ENCODE measurements at places on chromosomes 5 and 9.

GRCh38 chr9:115649991-115650472 lies 503.6 kb upstream of the PAPPA start:
- DNase-seq = peak; percentile 98

- DNase-seq = no peak
These were observed 99.3 kb upstream of the HCN1 start for GRCh38 chr5:45795458-45795857.

DNA sequence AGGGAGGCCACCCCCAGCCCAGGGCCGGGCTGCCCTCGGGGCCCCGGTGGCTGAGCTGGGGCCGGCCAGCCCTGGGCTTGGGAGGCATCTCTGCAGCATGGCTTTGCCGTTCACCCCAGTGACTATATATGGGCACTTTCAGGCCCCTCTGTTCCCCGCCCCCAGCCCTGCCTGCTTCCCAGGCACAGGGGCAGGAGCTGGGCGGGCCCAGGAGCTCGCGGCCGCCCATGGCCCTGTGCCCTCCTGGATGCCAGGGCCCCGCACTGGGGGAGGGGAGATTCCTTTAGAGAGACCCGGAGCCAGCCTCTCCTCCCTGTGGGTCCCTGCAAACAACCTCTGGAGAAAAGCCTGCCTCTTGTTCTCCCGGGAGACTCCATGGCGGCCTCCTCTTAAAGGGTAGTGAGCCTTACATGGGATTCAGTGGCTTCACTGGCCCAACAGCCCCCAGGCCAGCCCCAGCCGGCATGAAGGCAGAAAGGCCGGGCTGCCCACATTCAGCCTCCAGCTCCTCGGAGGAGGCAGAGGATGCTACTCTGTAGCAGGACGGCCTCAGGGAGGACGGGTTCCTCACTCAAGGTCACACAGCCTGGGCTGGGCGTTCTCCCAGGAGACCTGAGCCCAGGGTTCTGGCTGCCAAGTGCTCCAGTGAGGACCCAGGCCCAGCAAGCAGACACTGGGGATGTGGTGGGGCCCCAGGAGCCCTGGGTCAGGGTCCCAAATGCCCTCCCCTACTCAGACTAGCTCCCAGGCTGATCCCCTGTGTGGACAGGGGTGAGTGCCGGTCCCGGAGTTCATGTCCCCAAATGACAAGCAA lies 4.1 kb downstream of the NACC2 start:
- no peak for DNase-seq

GRCh38 chr5:17727098-17727497 lies 92.8 kb downstream of the TAF11L14 start:
- DNase-seq = no peak

DNA sequence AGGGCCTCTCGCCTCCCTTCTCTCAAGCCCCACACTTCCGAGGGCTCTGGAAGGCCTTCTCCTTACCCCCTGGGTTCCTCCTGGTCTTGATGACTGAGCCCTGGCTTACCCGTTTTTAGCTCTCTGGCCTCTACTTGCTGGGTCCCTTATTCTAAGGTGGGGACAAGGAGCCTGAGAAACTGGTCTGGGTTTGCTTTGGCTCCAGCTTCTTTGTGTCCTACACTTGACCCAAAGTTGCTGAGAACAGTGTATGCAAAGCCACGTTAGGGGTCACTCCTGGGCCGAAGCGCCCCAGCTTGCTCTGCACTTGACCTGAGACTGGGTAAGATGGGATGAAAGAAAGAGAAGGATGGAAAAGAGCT lies 788 bp downstream of the ZNF346 start:
- DNase-seq = no peak

GRCh38 chr5:113344973-113345940 lies 89.5 kb downstream of the TSSK1B start:
- DNase-seq = no peak

DNA sequence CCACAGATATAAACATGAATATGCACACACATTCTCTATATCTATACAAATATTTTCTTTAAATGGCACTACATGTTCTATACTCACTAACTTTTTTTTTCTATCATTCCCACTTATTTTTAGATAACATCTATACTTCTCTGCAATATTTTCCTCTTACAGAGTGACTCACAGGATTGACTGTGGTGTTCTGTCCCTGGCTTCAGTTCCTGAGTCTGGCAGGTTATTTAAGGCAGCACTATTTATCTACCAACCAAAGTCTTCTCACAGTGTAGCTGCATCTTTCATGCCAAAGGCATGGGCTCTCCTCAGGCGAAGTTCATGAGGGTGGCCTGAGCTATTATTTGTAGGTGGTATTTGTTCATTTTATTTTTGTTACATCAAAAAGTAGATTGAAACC lies 409.0 kb downstream of the PRR16 start:
- DNase-seq = peak; percentile 10

DNA sequence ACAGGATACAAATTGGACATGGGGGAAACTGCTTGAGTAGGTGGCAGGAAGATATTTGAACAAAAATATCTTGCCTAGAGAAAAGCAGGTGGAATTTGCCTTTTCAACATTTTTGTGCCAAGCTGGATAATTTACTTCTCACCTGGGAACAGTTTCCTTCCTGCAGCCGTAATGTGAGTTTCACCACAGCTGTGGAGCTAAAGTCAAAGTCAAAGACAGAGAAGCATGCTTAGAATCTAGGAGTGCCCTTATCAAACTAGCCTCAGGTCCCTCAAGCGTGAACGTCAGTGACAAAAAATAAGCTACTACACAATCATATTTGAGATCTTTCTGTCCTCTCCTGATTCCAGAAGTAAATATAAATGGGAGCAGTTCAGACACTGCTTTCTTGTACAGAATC lies 588.9 kb downstream of the MAT2B start:
- DNase-seq = no peak

DNA sequence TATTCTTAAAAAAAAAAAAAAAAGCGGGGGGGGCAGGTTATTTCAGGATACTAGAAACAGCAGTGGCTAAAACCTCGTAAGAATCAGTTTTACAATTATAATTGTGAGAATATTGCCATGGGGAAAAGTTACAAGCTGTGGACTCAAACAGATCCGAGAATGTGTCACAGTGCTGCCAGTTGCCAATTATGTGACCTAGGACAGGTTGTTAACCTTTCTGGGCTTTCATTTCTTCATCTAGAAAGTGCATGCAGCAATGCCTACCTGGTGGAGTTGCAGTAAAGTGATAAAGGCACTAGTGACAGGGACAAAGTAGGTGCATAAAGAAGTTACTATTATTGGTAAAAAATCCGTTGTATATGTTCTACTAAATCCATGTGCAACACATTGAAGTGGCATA lies 75.8 kb downstream of the CDH6 start:
- DNase-seq = no peak

DNA sequence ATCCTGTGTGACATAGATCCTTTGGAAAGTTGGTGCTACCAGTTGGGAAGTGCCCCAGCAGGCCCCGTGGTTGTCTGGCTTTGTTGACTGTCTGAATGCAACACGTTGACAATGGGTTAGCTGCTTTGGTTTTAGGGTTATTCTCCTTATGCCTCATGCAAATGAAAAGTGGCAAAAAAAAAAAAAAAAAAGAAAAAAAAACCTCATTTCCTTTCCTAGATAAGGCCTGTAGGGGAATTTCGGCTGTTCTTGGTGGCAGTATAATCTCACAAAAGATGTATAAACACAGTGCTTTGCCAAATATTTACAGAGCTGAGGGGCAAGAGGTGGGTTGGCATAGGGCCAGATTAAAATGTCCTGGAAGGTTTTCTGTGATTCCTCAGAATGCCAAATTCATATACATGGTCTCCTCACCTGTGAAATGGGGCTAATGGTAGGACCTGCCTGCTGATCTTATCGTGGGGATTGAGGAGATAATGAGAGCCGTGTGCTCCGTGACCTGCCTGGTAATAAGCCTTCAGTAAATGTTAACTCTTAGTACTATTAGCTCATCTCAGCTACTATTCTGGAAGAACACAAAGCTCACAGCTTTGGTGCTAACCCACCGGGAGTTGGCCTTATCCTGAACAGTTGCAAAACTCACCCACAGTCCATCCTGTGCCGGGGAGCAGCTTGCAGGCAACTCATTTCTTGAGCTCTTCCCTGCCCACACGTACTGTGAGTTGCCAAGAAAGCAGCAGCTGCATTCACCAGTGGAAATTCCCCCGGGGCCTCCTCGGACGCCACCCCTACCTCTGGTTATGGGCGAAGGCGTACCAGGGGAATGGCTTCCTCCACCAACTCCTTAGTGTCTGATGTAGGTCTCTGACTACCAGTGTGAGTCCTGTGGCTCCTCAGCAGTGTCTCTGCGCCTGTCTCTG lies 220.3 kb downstream of the NR3C1 start:
- DNase-seq = peak; percentile 17

DNA sequence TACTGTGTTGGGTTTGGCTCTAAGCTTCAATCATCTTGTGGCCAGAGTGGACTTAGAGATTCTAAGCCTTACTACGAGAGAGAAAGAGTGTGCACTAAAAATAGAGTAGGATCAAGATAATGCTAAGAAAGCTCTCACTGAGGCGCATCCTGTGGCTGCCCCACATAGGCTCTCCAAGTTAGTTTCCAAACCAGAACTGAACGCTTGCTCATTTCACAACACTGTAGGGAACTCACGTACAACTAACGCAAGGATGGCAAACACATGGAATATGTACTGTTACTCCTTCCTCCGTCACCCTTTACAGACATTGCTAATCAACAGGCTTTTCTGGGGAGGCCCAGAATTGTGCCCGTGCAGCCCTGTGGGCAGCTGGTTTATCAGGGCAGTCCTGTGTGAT lies 90.9 kb downstream of the EQTN start:
- DNase-seq = no peak

DNA sequence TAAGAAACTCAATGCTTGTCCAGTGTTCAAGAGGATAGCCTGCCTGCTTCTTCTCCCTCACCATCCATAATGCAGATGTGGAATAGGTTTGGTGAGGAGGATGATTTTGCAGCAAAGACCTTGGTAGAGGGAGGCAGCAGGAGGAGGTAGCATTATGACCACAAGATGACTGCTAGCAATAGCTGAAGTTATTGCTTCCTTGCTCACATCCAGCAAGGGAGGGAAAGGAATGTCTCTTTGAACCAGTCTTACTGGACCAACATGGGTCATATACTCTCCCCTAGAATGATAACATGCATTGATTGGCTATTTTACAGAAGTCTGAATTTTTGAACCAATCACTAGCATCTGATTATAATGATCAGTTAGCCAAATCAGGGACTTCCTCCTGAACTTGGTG lies 607.6 kb downstream of the EBF1 start:
- no peak for DNase-seq

GRCh38 chr5:152309926-152310450 lies 95.1 kb downstream of the NMUR2 start:
- DNase-seq = no peak

- no peak for DNase-seq
These were observed 49.2 kb downstream of the NACC2 start for GRCh38 chr9:136045595-136046553.

GRCh38 chr5:5650242-5650641 lies 227.8 kb downstream of the ICE1 start:
- no peak for DNase-seq

- DNase-seq = peak; percentile 11
These were observed 32.0 kb upstream of the PANK3 start for GRCh38 chr5:168611165-168611564.

DNA sequence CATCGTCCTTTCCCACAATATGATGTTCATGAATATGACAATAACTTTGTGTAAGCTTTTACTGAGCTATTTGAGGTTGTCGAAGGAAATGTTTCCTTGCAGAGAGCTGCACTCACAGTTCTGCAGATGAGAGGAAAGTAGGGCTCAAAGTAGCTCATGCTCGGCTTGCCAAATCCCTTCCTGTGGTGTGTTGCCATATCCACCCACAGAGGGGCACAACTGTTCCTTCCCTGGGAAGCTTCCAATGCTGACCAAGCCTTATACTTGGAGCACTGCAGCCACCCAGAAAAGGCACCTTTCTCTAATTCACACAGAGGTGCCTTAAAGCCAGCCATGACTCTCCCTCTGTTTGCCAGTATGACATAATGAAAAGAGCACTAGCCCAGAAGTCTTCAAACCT lies 390.3 kb downstream of the CAAP1 start:
- DNase-seq = no peak

GRCh38 chr5:98638701-98639100 lies 134.8 kb upstream of the RGMB start:
- peak; percentile 31 for DNase-seq

- no peak for DNase-seq
These were observed 66.6 kb upstream of the TRIO start for GRCh38 chr5:14076561-14076960.

GRCh38 chr5:120017513-120017912 lies 388.2 kb downstream of the FAM170A start:
- DNase-seq = no peak

GRCh38 chr5:175921061-175921730 lies 46.9 kb downstream of the THOC3 start:
- DNase-seq = no peak

- no peak for DNase-seq
These were observed 12.1 kb upstream of the NCS1 start for GRCh38 chr9:130159915-130160670.

DNA sequence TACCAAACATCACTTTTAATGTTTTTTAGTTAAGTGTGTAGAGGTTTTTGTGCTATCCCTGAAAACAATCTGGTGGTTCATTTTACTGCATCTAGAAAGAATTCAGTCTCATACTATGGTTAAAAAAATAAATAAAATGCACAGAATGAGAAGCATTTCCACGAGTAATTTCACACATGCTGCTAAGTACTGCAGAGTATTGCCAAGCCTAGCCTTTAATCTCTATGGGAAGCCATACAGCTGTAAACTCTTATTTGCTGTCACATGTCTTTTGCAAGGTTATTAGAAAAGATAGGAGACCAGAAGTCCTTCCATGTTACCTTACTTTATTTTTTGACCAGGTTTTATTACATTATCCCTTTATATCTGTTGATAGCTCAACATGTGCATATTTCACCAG lies 37.6 kb upstream of the MAN2A1 start:
- DNase-seq = no peak

DNA sequence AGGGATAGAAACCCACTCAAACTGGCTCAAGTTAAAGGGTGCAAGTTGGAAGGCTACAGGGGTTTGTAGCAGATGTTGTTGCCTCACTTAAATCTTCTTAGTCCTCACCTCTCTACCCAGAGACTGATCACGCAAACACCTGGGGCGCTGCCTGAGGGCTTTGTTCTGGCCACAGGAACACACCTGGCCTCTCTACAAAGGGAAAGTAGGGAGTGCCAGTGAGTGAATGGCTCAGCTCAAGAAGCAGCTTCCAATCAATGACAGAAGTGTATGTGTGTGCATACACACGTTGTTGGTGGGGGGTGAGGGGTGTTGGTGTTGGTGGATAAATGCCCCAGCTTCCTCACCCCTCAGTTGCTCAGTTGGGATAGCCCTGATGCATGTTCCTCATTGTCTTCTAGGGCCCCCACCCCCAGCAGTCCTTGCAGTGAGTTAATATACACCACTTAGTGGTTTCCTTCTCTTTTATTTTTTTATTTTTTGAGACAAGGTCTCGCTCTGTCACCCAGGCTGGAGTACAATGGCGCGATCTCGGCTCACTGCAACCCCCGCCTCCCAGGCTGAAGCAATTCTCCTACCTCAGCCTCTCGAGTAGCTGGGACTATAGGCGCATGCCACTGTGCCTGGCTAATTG lies 30.6 kb upstream of the CTNNA1 start:
- no peak for DNase-seq
